ENCODE measurements at places on chromosomes 12 and 14.

DNA sequence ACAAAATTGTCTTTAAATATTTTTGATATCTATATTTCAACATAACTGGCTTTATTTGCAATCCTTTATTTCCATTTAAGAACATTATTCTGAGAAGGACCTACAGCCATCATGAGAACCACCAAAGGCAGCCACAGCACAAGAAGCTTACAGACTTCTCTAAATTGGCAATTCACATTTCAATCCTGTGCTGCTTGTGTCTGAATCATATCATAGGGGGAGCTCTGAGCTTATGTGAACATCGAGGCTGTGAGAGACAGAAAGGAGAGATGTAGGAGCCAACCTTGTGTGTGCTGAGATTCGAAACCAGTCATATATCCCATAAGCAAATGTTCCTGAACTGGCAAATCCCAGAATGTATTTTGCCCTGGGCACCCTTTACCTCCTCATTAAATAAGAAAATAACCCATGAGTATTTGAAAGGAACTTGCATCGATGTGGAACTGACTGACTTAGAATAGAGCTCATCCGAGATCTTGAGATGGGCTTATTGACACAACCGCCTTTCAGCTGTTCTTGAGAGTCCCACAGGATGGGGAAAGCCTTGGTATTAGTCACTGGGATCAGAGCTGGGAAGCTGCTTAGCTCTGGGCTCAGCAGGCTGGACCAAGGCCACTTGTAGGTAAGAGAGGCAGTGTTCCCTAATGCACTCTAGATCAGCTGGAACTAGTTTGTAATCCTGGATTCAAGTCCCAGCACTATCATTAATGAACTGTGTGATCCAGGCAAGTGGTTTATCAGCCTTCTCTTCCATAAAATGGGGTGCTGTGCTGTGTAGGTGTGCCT lies 329.8 kb downstream of the CACNA1C start:
- DNase-seq, result peak; percentile 36

GRCh38 chr12:6157482-6157881 lies 33.0 kb upstream of the VWF start:
- DNase-seq, result peak; percentile 32

DNA sequence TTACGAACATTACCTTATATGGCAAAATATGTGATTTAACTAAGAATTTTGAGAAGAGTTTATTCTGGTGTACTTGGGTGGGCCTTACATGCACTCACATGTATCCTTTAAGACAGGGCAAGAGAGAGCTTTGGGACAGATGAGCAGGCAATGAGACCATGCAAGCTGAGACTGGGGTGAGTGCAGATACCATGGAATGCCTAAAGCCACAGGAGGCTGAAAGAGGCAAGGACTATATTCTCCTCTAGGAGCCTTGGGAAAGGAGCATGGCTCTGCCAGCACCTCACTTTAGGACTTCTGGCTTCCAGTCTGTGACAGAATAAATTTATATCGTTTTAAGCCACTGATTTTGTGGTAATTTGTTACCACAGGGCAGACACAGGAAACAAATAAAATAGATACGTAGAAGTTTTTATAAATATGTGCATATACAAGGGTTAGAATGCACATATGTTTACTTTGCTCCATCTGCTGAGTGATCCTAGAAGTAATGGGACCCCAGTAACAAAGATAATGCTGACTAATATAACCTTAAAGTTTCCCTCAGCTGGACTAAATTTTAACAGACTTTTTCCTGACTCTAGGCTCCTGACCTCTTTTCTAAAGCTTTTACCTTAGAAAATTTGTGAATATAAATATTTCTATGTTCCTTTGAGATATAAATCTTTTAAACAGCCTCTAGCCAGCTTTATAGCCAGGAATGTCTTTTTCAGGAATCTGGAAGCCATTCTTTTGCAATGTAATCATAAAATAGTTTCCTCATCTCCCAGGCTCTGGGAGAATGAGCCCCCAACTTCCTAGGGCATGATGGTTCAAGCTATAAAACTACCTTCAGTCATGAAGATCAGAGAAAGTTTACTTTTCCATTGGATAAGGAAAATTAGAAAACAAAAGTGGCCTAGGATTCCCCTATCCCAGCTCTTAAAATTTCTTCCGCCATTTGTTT lies 216.8 kb downstream of the PPFIA2 start:
- no peak for DNase-seq

DNA sequence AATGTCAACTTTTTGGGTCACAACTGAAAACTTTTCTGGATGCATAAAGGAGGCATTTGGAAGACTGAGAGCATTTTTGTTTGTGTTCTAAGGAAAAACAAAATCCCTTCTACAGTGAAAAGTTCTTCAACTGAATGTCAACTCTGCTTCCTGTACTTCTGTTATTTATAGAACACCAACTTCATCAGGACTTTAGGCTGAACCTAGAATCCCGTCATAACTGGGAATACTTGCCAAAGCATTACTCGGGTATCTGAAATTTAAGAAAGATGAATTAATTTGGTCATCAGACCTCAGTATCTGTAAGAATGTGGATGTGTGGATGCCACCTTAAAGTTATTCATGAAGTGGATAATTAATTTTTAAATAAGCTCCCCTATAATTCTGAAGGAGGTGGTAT lies 73.2 kb downstream of the FERMT2 start:
- DNase-seq, result peak; percentile 74

DNA sequence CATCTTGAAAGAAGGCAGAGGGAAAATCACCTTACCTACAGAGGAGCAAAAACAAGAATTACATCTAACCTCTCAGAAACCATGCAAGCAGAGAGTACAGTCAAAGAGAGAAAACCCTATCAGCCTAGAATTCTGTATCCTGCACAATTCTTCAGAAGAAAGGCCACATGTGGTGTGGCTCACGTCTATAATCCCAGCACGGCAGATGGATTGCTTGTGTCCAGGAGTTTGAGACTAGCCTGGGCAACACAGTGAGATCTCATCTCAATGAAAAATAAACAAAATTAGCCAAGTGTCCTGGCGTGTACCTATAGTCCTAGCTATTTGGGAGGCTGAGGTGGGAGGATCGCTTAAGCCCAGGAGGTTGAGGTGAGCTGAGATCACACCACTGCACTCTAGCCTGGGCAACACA lies 48.2 kb downstream of the ATF7 start:
- no peak for DNase-seq

GRCh38 chr12:5493018-5493417 lies 61.1 kb downstream of the NTF3 start:
- DNase-seq, result no peak

DNA sequence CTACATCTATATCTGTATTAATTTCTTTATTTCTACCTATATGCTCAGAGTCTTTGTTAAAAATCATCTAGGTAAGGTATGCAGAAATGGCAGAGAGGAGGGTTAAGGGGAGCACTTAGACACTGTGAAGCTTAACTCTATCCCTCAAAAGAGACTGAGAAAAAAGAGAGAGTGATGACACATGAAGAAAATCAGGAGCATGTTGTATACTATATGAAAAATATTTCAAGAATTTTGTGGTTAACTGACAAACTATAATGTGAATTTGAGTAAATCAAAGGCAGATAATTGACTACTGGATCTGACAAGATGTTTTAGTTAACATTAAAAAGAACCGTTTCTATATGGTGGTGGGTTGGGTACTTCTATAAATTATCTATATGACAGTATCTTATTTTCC lies 1814.2 kb upstream of the SEL1L start:
- DNase-seq, result no peak

GRCh38 chr12:9001233-9001632 lies 11.9 kb downstream of the KLRG1 start:
- DNase-seq, result no peak

- no peak for DNase-seq
These were observed 194.8 kb upstream of the C14orf180 start for GRCh38 chr14:104384776-104385071.

DNA sequence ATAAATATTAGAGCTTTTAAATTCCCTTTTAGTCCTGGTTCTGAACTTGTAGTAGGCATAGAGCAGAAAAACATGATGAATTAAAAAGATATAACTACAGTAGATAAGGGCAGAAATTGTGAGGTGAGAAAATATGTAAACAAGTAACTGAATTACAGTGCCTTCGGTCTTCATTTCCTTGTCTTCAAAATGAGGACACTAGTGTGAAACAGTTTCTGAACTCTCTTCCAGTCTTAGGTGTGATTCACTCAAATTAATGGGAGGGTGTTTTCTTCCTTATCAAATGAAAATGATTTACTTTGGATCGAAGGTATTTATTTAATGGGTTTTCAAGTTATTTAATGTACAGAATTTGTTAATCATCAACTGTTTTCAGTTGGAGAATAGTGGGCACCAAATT lies 1.5 kb downstream of the FGD4 start:
- no peak for DNase-seq

DNA sequence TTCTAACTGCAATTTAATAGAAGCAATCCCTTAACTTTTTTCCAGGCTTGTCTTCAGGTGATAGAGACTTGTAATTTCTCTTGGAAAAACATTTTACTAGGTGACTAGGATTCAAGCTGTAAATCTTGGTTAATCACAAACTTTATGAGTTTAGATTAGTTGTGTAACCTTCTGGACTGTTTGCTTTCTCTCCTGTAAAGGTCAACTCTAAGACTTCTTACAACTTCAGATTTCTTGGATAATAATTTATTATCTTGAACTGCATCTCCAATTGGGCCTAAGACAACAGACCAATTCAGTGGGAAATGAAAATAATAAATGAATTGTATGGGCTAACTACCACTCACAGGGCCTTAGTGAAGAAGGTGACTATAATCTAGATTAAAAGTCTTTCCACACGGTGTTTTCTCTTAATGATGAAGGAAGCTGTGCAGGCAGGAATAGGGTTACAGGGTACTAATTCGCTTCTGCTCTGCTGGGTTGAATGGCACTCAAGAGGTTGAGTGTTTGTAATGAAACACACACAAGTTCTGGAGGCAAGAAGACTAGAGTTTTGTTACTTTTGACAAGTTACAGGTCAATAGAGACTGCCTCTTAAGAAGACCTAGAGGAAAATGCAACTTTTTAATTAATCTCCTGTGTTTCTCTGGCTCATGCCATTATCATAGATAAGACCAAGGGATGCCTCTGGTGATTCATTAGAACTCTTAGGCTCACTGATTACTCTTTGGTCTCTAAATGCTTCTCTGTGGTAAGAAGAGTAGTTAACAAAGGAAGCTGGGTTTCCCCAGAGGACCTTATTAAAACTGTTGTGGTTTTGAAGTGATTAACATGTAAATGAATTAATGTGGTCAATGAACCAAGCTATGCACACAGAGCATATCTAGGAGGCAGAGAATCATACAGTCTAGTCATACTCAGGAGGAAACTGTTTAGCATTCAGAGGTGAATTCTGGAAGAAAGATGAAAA lies 30.0 kb upstream of the OR4E1 start:
- DNase-seq, result no peak

DNA sequence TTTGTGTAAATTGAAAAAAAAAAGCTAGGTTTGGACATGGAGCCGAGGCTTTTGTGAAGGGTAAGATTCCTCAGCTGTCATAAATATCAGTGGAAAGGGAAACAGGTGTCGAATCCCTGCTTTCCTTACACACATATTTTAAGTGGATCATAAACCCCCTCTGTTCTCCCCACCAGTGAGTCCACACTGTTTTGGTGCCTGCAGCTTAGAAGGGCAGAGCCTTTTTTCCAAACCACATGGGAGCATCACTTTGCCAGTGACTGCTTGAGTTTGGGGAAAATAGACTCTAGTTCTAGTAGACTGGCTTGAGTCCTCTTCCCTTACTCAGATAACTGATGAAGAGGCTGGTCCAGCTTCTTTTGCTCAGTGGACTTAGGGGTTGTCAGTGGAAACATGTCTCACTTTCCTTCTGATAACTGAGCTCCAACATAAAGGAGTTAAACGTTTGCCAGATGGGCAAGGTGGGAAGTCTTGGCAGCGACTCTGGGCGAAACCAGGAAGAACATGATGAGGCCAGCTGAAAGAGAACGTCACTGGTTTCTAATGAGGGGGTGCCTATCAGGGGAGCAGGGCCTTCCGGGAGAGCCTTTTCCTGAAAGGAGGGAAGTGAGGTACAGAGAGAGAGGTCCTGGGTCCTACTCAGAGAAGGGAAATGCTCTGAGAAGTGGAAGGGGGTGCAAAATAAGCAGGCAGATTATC lies 168.1 kb upstream of the PARP11 start:
- no peak for DNase-seq

DNA sequence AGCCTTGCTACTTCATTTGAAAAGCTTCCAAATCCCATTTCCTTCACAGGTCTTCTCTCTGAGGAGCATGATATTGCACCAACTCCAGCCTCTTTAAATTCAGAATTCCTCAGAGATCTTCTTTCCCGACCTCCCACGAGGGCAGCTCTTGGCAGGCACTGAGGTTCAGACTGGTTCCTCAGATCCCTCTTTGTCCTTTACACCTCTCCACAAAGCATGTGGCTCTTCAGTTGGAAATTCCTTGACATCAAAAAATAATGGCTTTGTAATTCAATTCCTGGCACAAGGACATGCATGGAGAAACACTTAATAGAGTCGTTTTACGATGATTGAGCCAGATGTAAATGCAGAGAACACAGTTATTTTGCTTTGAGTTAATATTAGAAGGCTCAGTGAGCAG lies 63.2 kb upstream of the TMX1 start:
- no peak for DNase-seq

- peak; percentile 31 for DNase-seq
These were observed 210.6 kb upstream of the NOVA1 start for GRCh38 chr14:26808407-26808806.

GRCh38 chr14:36773136-36773540 lies 111.5 kb downstream of the PAX9 start:
- DNase-seq, result peak; percentile 46

GRCh38 chr14:26597589-26598080 lies at the start of gene NOVA1:
TSS of gene NOVA1 (minus strand) at chr14:26598033. CDS start at chr14:26597436, 597 bp downstream.
- peak; percentile 77 for DNase-seq

- DNase-seq, result no peak
These were observed 110.5 kb upstream of the CLEC14A start for GRCh38 chr14:38366374-38366773.

- peak; percentile 3 for DNase-seq
These were observed 55.7 kb upstream of the PRPF39 start for GRCh38 chr14:45028107-45028626.

DNA sequence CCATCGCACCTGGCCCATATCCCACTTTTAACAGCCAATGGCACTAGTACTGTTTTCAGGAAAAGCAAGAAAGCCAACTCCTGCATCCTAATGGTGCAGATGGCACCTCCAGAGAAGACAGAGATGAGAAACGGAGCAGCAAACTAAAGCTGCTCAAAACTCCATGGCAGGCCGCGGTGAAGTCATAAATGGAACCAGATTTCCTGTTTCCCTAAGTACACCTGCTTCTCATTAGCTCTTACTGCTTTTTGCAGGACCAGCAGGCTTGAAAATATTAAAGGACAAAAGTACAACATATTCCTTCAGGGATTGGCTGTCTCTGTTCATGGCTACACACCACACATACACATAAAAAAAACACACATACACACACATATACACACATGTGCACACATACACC lies 36.7 kb upstream of the LGALS3 start:
- DNase-seq, result peak; percentile 79

DNA sequence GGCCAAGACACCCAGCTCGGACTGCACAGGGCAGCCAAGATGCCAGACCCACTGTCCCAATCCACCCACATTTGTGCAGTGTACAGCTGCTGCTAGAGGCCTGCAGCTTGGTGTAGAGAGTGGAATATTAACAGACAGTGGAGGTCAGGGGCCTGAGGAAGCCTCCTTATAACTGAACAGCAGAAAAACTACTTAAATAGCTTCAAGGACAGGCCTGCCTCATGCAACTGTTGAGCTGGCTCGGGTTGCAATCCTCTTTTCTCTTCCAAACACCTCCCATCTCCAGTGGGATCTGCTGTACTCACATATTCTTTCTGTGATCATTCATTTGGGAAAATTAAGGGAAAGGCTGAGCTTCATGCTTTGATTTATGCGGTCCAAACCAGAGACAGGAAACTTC lies 1043.2 kb upstream of the TMEM132C start:
- no peak for DNase-seq

Data from GM23248 (cell line).